ENCODE measurements at places on chromosomes 1 and 21.
A peak's percentile ranks its signal among the peaks of the same experiment; 100 is the strongest.

- no peak for DNase-seq
Measured at GRCh38 chr1:228898582-228898992, 163.3 kb downstream of the RHOU start.

DNA sequence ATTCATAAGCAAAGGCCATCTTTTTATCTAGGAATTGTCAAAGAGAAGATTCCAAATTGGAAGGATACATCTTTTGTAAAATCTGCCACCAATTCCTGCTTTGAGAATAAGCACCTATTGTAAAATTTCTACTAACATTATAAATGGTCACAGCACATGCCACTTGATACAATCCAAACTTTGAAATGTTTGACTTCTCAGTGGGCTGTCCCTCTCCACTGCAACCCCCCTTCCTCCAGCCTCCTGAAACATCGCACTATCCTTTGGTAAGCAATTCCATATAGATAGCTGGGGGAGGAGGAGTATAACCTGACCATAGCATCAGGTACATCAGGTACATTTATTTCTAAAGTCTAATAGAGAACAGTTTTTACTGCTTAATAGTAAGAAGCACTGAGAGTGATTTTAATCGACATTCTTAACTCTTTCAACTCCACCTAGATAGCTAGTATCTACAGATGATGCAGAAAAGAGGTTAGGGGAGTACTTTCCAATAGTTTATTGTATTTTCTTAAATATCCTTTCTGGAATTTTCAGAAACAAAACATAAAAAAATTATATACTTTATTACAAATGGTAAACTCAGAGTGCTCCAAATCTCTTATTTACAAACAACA lies 2.9 kb downstream of the JUN start:
- DNase-seq: no peak

DNA sequence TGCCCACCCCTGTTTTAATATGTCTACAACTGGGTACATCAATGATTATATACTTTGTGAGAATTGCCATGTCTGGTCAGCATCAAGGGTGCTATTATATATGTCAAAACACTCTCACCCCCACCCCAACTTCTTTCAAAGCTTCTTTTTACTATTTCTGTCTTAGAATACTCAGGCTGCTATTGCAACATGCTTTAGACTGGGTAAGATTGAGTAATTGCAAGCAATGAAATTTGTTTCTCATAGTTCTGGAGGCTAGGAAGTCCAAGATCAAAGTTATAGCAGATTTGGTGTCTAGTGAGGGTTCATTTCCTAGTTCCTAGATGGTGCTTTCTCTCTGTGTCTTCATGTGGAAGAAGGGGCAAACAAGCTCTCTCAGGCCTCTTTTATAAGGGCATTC lies 100.5 kb upstream of the KCNK1 start:
- DNase-seq: no peak

GRCh38 chr21:27673581-27673980 lies 706.7 kb upstream of the ADAMTS5 start:
- no peak for DNase-seq

DNA sequence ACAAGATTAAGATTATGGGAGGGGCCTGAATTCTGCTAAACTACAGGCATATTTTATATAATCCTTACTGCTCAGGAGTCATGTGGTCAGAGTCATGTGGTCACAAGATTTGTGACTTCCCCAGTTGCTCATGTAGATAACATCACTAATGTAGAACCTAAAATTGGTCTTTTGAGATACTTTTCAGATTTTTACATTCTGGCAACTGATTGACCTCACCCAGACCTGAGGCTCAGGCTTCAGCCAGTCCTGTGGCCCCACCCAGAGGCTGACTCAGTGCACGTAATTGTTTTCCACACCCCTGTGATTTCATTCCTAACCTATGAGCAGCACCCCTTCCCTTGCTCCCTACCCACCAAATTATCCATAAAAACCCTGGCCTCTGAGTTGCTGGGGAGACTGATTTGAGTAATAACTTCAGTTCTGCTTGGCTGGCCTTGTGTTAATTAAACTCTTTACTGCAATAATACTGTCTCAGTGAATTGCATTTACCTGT lies 41.7 kb upstream of the ZNF326 start:
- DNase-seq: no peak

GRCh38 chr1:78619803-78620579 lies at the start of gene IFI44L:
TSS of gene IFI44L (plus strand) at chr1:78620448. CDS start at chr1:78627916, 7,468 bp downstream.
- DNase-seq: peak; percentile 42

GRCh38 chr1:226033582-226033981 lies 28.9 kb upstream of the H3-3A start:
- no peak for DNase-seq

DNA sequence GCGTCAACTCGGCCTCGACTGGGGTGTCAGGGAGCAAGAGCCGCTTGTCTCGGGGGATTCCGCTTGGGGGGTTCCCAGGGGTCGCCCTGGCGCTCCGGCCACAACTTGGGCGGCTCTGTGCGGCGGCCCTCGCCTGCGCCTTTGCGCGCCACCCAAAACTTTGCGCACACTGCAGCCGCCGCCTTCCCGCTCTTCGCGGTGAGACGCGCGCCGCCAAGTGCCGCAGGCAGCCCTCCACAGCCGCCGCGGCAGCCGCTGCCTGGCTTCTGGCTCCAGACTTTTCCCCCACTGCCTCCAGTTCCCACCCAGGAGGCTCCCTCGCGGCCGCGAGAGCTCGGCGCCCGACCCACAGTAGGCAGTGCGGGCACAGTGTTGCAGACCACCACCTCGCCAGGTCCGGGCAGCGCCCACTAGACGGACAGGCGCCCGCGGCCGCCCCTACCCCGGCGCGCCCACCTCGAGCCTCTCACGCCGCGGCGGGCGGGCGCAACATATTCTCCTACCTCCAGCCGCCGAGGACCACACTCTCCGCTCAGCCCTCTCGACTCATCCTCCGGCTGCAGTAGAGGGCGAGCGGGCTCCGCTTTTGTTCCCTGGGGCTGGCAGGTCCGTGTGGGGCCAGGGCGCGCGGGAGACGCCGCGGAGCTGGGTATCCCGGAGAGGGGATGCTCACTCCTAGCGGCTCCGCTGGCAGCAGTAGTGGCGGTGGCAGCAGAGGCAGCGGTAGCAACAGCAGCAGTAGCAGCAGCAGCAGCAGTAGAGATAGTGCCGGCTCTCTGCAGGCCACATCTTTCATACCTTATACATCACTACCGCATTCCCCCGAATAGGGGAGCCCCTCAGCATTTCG lies 296.6 kb downstream of the OMA1 start:
- no peak for DNase-seq

GRCh38 chr1:179816196-179816960 lies 61.2 kb downstream of the TOR1AIP2 start:
- DNase-seq: no peak

DNA sequence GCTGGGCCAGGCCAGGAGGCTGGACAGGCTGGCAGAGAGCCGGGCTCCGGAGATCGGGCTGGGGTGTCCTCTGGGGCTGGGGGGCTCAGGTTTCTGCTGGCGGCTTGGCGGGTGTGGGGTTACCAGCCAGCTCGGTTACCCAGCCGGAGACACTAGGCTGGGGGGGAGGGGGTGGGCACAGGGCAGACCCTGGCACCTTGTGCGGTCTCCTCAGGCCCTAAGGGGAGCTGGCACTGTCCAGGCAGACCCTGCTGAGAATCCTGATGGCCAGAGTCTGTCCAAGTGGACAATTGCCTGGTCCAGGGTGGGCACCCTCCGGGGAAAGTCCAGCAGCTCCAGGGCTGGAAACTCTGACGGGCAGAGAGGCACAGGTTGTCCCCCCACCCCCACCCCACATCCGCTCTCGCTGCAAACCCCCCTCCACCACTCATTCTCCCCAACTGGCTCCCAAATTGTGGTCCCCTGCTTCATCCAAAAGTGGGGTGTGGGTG lies 6.7 kb downstream of the ZBTB7B start:
- DNase-seq: no peak

DNA sequence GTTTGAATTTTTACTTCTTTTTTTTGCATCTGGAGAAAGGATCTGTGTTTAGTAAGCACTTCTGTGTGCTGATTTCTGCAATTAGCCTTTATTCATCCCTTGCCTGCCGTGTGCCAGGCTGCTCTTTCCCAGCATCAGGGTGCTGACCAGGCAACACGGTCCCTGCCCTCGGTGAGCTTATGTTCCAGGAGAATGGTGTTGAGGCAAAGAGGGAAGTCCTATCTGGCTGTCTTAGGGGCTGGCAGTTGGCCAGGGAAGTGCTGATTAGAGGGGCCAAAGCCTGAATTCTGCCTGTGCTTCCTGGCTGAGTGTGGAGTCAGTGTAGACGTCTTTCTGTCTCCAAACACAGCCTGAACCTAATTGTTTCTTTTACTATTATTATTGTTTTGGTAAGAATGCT lies 187.1 kb downstream of the CAMTA1 start:
- no peak for DNase-seq

- no peak for DNase-seq
Measured at GRCh38 chr21:45261093-45261492, 26.6 kb downstream of the POFUT2 start.

DNA sequence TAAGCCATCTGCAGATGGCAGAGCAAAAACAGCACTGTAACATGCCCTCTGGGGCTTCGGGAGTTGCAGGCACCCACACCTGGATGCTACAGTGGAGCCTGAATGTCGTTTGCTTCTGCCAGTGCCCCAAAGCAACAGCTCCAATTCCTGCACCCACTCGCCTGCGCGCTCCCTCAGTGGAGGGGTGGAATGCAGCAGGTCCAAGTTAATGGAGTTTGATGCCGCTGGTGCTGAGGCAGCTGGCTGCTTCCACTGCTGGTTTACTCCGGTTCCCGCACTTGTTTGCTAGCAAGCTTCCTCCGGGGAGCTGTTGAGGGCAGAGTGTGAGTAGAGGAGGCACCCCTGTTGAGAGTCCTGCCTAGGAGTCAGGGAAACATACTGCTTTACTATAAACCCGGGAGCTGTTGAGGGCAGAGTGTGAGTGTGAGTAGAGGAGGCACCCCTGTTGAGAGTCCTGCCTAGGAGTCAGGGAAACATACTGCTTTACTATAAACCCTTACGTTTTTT lies 584.0 kb upstream of the TMPRSS15 start:
- DNase-seq: no peak

- peak; percentile 73 for DNase-seq
Measured at GRCh38 chr1:51264451-51264850, 28.4 kb downstream of the RNF11 start.

- DNase-seq: no peak
Measured at GRCh38 chr1:88441022-88441421, 243.1 kb upstream of the PKN2 start.

DNA sequence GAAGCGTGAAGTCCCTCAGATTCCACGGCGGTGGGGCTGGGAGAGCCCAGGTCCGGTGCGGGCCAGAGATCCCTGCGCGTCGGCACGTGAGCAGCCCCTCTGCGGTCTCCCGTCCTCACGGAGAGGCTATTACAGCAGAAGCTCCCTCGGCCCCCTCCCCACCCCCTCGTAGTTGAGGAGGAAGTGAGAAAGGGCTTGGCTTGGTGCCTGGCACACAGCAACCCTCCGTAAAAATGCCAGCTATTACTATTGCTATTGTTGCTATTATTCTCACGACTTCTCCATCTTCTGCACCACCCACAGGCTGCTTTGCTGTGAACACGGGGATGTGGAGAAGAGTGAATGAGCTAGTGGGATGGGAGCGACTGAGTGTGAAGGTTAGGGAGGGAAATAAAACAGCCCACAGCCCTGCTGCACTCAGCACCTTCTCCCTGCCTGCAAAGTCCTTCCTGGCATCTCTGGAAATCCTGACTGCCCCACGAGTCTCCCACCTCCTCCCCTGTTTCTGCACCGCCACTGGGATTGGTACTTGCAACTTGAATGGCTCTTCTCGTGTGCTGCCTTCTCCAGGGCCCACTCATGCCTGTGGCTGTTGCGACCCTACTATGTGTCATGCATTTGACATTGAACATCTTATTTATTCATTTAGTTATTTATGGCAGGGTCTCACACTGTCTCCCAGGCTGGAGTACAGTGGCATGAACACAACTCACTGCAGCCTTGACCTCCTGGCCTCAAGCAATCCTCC lies 26.6 kb downstream of the ZBTB18 start:
- no peak for DNase-seq

DNA sequence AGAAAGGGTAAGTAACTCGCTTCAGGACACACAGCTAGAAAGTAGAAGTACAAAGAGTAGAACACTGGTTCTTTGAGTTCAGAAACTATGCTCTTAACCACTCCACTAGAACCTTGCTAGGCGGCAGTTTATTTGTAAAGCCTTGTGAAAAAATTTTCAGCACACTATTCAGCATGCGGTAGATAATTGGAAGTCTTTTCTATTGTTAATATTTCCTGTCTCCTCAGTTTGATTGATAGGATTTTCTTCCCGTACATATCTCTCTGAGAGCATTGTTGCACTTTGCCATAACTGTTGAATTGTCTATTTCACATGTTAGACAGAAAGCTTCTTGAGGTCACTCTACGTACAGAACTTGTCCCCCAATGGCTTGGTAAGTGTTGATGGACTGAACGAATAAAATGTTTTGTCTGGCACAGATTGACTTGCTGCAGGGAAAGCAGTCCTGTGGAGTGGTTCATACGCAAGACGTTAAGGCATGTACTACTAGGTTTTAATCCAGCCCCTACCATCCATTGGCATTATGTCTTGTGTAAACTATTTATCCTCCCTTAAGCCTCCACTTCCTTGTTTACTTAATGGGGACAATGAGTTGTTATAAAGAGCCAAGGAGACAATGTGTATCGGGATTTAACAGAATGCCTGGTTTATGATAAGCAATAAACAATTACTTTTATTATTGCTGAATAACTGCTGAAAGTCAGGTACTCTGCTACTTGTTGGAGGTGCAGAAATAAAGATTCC lies 35.8 kb downstream of the C1orf21 start:
- no peak for DNase-seq

DNA sequence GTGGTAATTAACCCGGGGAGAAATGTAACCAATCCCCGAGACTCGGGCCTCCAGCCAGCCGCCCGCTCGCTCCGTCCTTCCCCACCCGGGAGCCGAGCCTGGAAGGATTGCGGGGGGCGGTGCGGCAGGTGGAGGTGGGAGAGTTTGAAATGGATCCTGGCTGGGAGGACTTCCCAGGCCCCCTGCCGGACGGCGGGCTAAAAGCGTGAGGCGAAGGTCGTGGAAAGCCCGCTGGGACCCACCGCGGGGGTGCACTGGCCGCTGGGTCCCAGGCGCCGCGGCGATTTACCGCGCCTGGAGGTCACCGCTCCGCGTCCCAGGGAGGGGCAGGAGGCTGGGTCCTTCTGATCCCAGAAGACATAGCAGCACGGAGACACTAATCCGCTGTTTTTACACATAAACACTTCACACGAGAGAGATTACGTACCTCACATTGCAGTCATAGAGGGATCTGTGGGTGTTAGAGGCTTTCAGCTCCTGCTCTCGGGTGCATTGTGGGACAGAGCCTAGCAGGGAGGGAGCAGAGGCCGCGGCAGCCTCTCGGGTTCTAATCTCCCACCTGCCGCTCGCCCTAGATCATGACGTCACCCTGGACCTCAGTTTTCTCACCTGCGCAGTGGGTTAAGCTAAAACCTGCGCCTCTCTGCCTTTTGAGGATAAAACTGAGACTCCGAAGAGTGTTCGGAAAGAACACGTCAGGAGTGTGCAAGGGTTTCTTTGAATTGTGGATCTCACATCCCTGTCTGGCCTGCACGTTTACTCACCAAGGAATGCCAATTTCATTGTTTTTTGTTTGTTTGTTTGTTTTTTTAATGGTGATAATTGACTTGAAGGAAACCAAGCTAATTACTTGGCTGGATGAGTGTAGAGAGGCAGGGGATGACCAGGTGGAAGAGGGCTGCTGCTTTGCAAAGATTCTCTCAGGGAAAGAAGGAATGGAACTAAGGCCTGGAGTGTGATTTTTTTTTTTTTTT lies 17.1 kb upstream of the TMEM9 start:
- no peak for DNase-seq

- no peak for DNase-seq
Measured at GRCh38 chr21:45534636-45535331, 7.5 kb downstream of the SLC19A1 start.

Measured in brain pericyte (primary cell).